CD4-positive, CD25-positive, alpha-beta regulatory T cell (primary cell): ENCODE measurements at places on chromosomes 1 and 21.

GRCh38 chr1:5522531-5523145 lies 469.6 kb downstream of the NPHP4 start:
- no peak for DNase-seq

GRCh38 chr1:54375298-54375697 lies 30.9 kb downstream of the SSBP3 start:
- DNase-seq = no peak

DNA sequence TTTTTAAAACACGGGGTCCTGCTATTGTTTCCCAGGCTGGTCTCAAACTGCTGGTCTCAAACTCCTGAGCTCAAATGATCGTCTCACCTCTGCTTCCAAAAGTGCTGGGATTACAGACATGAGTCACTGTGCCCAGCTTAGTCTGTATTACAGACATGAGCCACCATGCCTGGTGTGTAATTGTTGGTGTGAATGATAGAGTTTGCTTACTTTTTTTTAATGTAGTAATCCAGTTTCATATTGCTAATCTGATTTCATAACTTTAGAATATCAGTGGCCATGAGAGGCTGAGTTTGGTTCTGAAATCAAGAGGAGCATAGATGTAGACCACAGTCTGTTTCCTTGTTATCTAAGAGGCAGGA lies 3.4 kb downstream of the EPB41 start:
- DNase-seq = peak; percentile 37

GRCh38 chr1:15345705-15346345 lies 63.9 kb upstream of the EFHD2 start:
- peak; percentile 8 for DNase-seq

DNA sequence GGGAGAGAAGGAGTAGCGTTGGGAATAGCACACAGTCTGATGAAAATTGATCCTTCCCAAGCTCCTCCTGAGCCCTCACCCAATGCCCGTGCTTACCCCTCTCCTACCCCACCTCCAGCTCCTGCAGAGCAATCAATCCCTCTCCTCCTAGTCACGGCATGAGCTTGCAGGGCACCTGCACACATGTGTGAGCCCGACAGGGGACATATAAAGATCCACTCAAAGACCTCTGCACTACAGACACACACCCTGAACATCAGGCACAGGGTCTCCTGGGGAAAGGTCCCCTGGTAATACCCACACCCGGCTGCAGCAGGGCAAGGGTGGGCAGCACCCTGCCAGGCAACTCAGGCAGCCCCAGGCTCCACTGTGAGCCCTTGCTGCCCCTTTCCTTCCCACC lies 426 bp downstream of the VSIG8 start:
- no peak for DNase-seq

GRCh38 chr1:38326135-38326534 lies 279.5 kb upstream of the POU3F1 start:
- no peak for DNase-seq

DNA sequence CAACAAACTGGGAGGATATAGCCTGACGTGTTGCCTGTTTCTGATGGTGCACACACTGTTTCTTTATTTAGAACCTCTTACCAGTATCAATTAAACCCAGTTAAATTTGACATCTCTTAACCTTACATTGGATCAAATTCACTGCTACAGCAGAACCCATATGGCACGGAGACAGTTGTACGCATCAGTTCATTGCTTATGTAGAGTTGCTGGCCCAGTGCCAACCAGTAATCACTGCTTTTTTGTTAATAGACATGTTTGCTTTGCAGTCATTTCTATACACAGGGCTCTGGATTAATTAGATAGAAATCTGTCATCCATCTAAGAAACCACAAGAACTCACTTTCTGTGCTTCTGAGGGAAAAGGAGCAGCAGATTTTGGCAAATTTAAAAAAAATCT lies 154.0 kb downstream of the RWDD3 start:
- no peak for DNase-seq

- DNase-seq = no peak
Observed at GRCh38 chr21:36587388-36587787, 107.5 kb upstream of the CLDN14 start.

GRCh38 chr1:218694636-218695035 lies 349.5 kb downstream of the TGFB2 start:
- no peak for DNase-seq

DNA sequence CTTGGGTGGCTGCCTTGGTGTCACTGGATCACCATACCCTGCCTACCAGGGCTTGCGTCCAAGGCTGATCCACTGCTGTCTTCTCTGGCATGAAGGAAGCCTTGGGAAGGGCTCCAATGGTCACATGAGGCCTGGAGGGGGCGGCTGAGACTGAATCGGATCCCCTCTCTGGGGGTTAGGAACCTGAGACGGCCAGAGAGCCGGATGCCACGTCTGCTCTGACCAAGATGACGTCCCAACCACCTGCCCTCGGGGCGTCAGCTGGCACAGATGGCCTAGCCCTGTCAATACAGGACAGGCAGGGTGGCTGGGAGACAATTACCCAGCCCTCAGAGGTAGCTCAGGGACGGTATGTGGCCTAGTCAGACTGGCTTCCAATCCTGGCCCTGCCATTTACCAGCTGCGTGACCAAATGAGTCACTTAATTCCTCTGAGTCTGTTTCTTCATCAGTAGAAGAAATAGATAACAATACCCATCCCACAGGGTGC lies 5.4 kb downstream of the TRIM62 start:
- no peak for DNase-seq

GRCh38 chr1:48701445-48701844 lies 75.2 kb downstream of the BEND5 start:
- DNase-seq = no peak

DNA sequence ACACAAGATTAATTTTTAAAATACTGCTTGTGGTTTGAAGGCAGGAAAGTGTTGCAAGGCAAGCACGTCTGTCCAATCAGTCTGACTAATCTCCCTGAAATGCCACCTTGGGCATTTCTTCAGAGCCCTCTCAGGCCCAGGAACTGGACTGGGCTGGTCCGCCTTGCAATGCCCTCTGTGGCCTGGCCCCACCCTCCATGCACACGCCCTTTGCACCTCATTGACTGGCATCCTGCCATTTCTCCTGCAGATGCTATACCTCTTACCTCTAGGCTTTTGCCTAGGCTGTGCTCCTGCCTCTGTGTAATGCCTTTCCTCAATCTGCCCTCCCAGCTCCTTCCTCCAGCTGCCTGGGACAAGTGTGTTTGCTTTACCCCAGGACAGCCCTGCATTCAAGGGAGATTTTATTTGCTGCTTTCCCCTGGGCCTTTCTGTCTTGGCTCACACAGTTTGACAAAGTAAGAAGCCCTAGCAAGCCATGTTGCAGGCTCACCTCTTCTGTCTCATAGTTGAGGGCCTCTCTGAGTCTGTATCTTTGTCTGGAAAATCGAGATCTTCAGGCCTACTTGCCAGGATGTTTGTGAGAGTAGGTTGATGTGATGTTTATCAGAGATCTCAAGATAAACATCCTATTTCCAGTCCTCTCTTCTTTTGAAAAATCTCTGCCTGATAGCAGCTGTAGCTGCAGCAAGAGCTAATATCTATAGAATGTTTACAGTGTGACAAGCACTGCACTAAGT lies 149.2 kb upstream of the JUN start:
- peak; percentile 45 for DNase-seq

DNA sequence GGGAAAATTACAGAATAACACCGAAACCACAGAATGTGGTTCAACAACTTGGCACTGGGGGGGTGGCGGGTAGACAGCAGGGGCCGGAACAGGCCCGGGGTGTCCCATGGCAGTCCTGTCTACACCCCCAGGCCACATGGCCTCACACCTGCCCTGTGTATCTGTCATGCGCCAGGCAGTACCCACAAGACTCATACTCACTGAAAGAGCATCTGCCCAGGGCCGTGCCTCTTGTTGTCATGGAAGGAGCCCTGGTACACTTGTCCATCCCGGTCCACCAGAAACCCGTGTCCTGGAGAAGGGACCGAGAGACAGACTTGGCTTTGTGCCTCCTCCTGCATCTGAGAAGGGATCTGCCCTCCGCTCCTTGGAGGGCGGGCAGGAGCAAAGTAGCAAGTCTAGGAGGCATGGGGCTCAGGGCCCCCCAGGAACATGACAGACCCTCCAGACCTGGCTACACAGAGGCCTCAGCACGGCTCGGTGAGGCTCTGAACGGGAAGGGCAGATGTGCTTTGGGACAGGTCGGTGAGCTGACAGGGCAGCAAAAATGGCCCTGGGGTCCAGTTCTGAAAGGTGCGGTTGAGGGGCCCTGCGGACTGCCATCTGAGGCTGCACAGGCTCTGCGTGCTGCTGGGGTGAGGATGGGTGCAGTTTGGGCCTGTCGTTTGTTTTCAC lies 5.6 kb downstream of the MORN1 start:
- no peak for DNase-seq

DNA sequence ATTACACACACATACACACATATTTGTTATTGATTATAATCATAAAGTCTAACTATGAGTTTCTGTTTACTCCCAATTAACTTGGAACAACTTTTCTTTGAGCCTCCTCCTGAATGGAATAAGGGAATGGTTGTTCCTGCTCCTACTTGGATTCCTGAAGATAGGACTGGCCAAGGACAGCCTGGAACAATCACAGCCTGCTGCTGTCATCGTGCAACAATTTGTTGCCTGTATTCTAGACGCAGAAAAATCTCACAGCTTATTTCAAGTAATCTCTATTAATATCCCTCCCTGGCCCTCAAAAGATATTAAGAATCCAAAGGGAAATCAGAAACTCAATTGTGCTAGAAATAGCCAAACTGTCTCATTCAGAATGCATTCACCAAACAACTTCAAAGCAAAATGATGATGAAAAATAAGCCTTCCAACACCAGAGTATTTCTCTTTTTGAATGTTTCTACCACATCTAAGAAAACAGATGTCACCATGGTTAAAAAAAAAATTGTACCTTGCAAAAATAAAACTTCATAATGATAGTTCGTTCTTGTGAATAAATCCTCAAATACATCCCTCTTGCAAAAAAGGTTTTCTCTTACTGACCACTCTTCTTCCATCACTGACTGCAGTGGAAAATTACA lies 30.9 kb downstream of the RCAN1 start:
- DNase-seq = no peak

GRCh38 chr1:7570311-7570710 lies 200.8 kb upstream of the VAMP3 start:
- DNase-seq = no peak

GRCh38 chr1:202159534-202160371 lies 649 bp downstream of the PTPN7 start:
- peak; percentile 59 for DNase-seq

- DNase-seq = no peak
Observed at GRCh38 chr1:163589735-163590134, 268.0 kb downstream of the NUF2 start.

GRCh38 chr21:28856588-28857250 lies 136.0 kb downstream of the LTN1 start:
- no peak for DNase-seq

DNA sequence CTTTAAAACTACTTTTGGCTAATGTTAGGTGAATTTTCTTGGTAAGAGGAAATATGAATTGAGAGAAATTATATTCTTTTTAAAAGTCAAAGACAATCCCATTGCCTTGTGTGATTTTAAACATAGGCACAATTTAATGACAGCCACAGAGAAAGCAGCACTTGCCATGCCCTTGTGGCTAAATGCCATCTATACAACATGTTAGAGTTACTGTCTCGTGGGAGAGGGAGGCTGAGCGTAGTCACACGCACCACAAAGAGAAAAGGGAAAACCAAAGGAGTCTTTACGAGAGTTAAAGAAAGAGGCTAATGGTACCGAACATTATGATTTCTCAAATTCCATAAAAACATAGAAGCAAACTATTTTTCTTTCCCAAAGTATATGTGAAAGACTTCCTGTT lies 537.9 kb downstream of the PTPRC start:
- DNase-seq = no peak

DNA sequence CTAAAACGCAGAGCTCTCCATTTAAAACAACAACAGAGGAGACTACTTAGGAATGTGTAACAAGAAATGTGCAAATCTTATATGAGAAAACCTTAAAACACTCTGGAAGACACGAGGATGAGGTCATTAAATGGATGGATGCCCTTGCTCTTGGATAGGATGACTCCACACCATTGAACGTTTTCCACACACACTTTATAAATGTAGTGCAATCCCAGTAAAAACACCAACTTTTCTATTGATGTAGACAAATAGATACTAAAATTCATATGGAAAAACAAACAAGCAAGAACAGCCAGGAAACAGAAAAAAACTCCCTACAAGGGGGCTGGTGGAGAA lies 18.4 kb upstream of the COL6A1 start:
- DNase-seq = no peak

DNA sequence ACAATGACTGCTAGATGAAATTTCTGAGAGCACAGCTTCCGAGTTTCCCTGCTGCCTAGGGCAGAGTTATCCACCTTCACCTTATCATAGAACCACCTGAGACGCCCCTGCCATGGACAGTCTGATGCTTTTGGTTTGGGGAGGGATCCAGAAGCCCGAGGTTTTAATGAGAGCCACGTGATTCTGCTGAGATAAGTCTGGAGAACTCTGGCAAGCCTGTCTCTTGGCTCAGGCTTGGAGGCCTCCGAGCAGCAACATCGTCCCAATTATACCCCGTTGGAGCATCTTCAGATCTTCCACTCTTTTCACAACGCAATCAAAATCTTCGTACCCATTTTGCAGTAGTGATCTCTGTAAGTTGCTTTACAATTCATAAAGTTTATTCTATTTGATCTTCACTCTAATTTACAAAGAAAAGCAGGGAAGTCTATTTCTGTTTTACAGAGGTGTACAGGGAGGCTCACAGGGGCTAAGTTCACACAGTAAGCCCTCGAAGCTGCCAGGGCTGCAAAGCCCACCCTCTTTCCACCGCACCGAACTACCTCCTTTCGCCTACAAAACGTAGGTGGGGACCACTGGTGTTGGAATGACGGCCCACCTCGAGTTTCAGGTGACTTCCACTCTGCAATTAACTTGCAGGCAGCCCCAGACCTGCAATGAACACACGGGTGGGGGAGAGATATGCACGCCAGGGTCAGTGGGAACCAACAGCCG lies 513 bp upstream of the HHAT start:
- no peak for DNase-seq

- DNase-seq = peak; percentile 29
Observed at GRCh38 chr1:111441573-111442192, 7.4 kb downstream of the WDR77 start.

DNA sequence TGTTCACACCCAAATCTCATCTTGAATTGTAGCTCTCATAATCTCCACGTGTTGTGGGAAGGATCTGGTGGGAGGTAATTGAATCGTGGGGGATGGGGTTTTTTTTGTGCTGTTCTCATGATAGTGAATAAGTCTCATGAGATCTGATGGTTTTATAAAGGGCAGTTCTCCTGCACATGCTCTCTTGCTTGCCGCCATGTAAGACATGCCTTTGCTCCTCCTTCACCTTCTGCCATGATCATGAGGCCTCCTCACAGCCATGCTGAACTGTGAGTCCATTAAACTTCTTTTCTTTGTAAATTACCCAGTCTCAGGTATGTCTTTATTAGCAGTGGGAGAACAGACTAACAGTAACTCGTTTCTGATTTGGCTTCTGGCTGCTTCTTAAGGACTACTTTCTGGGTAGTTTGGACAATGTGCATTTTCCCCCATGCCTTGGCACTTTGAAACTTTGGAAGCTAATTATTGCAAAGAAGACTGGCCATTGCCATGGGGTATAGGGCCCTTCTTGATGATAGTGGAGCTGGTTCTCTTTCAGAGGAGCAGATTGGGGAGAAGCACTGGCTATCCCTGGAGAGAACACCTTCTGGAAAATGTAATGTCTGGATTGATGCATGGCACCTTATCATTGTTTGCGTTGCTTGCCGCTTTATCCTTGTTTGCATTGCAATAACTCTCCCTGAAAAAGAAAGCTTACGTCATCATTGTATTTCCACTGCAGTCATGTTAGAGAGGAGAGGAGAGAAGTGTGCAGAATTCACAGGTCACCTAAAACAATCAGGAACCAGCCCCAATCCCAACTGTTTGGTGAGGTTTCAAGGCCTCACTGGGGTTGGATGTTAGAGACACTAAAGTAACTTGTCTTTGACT lies 5.9 kb downstream of the CNIH3 start:
- no peak for DNase-seq
